ENCODE measurements at places on chromosomes 16 and 17. TPM values are rescaled to one million over a fixed set of nuclear protein-coding genes. Genes with fewer than 3 reads are reported as not detected.

The DECR2 gene
- total RNA-seq, result 6.6 TPM

The MT1M gene
- total RNA-seq, result 2.0 TPM

The SEPTIN12 gene
- total RNA-seq, result not detected

The KRT32 gene
- total RNA-seq, result not detected

The MYH1 gene
- total RNA-seq, result not detected

The PIRT gene
- total RNA-seq, result not detected

The TEX19 gene
- not detected for total RNA-seq

The MT1X gene
- total RNA-seq, result 19.2 TPM

The PPY gene
- not detected for total RNA-seq

The CCDC78 gene
- total RNA-seq, result 0.98 TPM

The SKA2 gene
- total RNA-seq, result 16.6 TPM

The TM4SF5 gene
- not detected for total RNA-seq

The NXPH3 gene
- 1.5 TPM for total RNA-seq
